ENCODE measurements at places on chromosomes 5 and 9.
A peak's percentile ranks its signal among the peaks of the same experiment; 100 is the strongest.

GRCh38 chr5:67434466-67434865 is 237.9 kb upstream of the CD180 start:
- DNase-seq = peak; percentile 17

GRCh38 chr9:99000476-99001395 is 57.0 kb downstream of the COL15A1 start:
- DNase-seq = peak; percentile 77

GRCh38 chr5:10021248-10021647 is 228.4 kb downstream of the ATPSCKMT start:
- no peak for DNase-seq

- DNase-seq = no peak
These were observed 209.0 kb downstream of the PCSK5 start for GRCh38 chr9:76099516-76099915.

DNA sequence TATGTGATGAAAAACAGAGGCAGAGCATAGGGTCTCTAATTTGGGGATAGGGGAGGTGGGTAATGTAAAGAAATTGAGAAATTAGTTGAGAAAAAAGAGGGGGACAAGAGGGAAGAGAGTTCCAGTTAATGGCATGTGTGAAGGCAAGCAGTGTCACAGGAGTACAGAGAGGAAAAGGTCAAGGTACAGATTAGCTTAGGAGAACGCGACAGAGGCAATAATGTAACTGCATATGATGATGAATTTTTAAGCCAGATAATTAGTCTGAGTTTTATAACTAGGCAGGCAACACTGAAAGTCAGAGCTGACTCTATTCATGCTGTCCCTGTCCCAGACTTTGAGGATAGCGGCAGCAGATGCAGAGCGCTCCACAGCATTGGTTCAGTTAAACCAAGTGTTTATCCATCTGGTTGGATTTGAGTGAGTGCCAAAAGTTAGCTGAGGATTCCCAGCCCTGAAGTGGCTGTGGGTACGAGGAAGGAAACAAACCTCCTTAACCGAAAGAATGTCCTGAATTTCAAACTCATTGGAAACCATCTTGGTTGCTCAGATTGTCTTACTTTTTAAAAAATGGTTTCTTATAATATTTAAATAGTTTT is 315.2 kb downstream of the ARHGAP26 start:
- peak; percentile 63 for DNase-seq

Data from fibroblast of skin of right quadriceps (primary cell).